ENCODE measurements at places on chromosomes 1 and 21.

GRCh38 chr1:27430903-27431600, 38.6 kb downstream of the GPR3 start:
- DNase-seq, result no peak

- DNase-seq, result no peak
Observed at GRCh38 chr1:117698398-117699160, 92.7 kb downstream of the TENT5C start.

- DNase-seq, result no peak
Observed at GRCh38 chr1:54163573-54163972, 10.8 kb upstream of the CDCP2 start.

GRCh38 chr1:113784104-113784779, 25.0 kb upstream of the PHTF1 start:
- DNase-seq, result no peak

GRCh38 chr1:212030936-212031528, 4.3 kb downstream of the INTS7 start:
- DNase-seq, result no peak

- DNase-seq, result no peak
Observed at GRCh38 chr1:162676087-162676486, 43.8 kb downstream of the DDR2 start.

DNA sequence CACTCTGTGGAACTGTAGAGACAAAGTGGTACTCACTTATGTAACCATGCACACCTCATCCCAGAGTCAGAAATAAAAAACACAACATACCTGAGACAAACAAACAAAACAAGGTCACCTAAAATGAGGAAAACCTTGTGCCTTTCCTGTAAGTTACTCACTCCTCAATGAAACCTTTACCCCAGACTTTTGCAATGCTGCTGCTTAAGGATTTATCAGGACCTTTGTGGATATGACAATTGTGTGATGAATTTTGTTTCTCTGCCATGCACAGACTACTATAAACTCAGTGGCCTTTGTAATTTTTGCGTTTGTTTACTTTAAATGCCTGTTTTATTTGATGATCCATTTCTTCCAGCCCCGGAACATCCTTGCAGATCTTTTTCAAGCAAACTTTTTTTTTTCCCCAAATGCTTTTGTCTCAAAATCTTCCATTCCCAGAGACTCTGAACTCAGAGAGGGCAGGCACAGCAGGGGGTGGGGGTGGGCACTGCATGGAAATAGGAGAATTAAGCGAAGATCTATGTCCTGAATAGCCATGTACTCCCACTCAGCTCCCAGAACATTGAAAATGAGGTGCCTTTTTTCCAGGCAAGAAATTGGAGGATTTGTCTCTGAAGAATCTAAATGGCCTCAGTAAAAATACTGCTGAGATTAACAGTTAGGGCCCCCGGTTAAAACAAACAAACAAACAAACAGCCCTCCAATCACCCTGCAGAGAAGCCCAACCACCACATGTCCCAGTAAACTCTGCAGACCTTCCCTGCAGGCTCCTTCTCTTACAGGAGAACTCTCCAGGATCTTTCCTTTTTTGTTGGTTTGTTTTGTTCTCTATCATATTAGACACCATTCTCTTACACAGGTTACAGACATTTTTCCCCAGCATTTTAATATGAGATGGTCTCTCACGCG, 22.6 kb upstream of the SIM2 start:
- no peak for DNase-seq

- no peak for DNase-seq
Observed at GRCh38 chr1:66090859-66091457, 298.3 kb downstream of the PDE4B start.

GRCh38 chr21:35150562-35151226, 101.6 kb upstream of the RUNX1 start:
- no peak for DNase-seq

- no peak for DNase-seq
Observed at GRCh38 chr1:16967095-16967575, 13.3 kb downstream of the MFAP2 start.

- DNase-seq, result no peak
Observed at GRCh38 chr1:180603223-180603849, 28.5 kb upstream of the XPR1 start.

DNA sequence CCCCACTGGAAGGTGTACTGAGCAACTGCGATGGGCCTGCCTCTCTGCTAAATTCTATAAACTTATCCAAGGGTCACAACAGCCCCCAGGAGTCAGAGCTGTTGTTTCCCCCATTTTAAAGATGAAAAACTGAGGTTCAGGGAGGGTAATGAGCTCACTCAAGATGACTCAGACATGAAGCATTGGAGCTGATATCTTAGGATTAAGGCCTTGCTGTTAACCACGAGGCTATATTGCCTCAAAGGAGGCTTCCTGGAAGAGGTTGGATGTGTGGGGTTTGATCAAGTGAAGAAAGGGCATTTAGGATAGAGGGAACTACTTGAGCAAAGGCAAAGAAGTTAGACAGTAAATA, 6.7 kb downstream of the LDLRAP1 start:
- DNase-seq, result no peak

- DNase-seq, result no peak
Observed at GRCh38 chr1:72006092-72006491, 276.2 kb downstream of the NEGR1 start.

- DNase-seq, result no peak
Observed at GRCh38 chr21:32211306-32211705, 67.5 kb downstream of the MIS18A start.

DNA sequence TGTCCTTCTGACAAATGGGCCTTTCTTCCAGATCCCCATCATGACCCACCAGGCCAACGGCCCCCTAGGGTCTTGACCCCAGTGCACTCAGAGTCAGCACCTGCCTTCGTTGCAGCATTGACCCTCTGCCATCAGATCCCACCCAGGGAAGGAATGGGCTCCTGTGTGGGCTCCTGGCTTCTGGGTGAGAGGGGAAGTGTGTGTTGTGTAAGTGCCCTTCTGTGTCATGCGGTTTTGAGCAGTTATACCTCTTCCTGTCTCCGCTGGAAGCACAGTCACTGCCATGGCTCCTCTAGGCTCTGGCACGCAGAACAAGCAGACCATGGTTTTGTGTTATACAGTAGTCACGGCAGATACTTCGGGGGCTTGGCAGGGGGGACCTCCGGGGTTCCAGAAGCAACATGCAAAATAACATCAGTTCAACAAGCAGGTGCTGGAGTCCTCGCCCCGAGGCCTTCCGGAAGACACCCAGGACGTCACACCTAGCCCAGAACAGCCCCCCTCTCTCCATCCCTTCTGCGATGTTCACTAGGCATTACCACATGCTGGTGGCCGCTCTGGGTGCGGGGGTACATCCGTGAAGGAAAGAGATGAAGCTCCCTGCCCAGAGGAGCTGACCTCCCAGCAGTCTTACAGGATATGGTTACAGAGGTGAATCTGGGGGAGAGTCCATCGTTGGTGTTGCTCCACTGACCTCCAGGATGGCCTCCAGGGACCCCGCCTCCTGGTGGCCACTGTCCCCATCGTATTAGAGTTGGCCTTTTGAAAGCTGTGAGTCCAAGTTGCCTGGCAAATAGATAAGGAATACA, 17.4 kb upstream of the KCNAB2 start:
- DNase-seq, result peak; percentile 37

GRCh38 chr1:87201768-87202167, 126.9 kb upstream of the LMO4 start:
- DNase-seq, result no peak

- no peak for DNase-seq
Observed at GRCh38 chr1:226788965-226789364, 49.9 kb upstream of the ITPKB start.

DNA sequence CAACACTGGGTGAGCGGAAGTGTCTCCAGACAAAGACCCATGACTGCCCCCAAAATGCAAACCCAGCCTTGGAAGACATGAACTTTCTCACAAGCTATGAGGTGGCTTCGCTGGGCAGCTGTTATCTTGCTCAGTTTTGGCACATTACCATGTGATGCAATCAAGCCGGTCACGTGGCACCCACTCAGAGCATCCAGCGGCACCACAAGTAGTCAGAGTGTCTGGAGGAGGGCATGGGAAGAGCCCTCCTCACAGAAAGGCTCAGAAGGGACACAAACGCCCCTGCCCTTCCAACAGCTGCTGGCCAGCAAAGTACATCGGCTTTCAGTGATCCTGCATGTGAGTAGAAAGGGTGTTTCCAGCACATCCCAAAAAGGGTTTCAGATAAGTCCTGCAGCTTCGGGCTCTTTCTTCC, 145.5 kb upstream of the IRF2BP2 start:
- no peak for DNase-seq

DNA sequence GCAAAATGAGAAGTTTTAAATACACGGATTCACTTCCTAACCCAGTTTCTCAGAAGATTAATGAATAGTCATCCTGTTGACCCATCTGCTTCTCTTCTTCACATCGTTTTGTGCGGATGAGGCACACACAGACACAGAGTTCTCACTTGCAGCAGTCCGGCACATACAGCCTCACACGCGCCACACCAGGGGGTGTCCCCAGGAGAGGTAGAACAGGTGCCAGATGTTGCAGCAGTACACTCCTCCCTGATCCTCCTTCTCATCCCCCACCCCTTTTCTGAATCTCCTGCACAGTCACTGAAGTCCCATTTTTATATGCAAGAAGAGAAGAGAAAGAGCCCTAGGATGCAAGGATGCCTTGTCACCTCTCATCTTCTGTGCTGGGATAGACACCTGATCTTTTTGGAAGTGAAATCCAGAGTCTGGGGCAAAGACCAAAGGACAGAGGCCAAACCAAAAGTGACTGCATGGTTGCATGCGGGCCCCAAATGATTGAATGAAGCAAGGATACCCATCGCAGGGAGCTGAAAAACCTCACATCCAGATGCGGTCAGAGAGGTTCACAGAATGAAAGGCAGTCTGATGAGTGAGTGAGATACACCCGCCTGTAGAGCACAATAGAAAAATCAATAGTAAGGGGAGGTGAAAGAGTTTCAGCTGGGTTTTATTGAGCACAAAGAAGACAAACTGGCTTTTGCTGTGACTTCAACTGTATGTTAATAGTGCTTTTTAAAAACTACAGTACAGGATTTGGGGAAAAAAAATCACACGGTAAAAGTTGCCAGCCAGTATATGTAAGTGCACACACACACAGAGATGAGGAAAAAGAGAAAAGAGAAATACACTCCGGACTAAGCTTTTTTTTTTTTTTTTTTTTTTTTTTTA, 28.9 kb downstream of the PBX1 start:
- DNase-seq, result no peak

DNA sequence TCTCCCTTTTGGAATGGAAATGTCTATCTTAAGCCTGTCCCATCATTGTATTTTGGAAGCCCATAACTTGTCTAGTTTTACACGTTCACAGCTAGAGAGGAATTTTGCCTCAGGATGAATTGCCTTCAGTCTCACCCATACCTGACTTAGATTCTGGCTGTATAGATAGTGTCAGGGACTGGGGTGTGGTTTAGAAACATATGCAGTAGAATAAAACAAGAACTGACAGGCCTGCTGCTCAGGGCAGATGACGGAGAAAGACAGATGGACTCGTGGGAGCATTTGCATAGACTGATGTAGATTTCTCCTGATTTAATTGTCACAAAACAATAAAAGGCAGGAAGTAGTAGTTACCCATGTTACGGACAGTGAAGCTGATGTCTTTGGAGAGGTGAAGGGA, 166.7 kb downstream of the UCK2 start:
- no peak for DNase-seq

- DNase-seq, result no peak
Observed at GRCh38 chr1:198498103-198498385, 42.4 kb downstream of the ATP6V1G3 start.

DNA sequence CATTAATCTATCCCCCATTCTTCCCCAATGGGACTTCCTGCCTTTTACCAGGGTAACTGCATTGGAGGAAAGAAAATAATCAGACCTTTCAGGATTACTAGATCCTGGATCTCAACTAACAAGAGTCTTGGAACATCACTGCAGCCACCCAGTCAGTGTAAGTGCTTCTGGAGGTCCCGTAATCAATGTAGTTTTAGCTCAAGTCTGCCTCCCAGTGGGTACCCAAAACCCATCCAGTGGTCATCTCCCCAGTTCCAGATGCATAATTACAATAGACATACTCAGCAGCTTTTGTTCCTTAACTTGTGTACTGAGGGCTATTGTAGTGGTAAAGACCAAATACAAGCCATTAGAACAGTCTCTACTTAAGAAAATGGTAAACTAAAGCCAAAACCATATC, 319.1 kb downstream of the GPATCH2 start:
- DNase-seq, result no peak

GRCh38 chr1:109828756-109829505, 65.2 kb upstream of the EPS8L3 start:
- no peak for DNase-seq

- DNase-seq, result no peak
Observed at GRCh38 chr1:162159515-162159914, 90.0 kb downstream of the NOS1AP start.

DNA sequence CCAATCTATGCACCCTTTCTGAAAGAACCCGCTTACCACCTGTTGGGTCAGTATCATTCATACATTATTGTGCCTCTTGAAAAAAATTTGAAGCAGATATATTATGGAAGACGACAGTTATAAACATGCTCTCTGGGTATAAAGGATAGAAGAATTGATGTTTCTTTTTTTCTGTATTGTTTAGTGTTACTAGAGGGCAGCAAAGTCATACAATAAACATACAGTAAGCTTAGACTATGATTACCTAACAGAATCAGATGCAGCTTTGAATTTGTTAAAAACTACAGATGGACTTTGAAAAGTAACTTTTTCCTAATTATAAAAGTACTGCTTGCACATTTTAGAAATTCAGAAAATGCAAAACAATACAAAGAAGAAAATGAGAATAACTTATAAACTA, 11.1 kb upstream of the PAXBP1 start:
- no peak for DNase-seq

DNA sequence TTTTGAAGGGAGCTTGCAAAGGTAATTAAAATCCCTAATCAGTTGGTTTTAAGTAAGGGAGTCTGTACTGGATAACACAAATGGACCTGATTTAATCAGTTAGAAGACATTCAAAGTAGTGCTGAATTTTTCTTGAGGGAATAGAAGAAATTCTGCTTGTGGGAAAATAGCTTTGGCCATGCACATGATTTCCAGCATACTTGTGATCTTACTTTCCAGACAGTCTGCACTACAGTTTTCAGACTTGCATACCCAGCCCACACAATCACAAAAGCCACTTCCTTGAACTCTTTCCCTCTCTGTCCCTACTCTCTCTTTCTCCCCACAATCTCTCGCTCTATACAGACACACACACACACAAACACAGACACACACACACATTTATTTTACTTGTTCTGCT, 852.1 kb downstream of the PLA2G4A start:
- no peak for DNase-seq

DNA sequence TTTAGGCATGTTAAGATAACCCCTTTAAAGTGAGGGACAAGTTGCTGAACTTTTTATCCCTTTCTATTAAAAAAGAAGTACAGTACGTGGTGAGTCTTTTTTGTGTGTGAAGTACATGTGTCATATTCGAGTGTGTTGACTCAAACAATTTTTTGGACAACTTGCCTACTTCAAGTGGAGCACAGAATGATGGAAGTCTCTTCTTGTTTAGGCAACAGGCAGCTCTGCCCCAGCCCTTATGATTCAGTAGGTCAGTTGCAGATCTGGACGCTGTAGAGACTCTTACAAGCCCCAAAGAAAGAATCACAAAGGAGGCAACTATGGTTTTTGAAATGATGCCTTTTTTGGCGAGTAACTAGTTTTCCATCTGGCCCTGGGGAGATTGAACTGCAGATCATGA, 14.4 kb upstream of the ZFP69B start:
- no peak for DNase-seq

GRCh38 chr1:78176448-78176847, 130.7 kb downstream of the GIPC2 start:
- no peak for DNase-seq

Data from activated B cell treated with CpG ODN at 0.5 μM for 24 hours (primary cell).